ENCODE measurements at places on chromosomes 4 and X.

- DNase-seq, result no peak
Measured at GRCh38 chrX:8960957-8961468, 72.9 kb downstream of the FAM9B start.

GRCh38 chr4:100841911-100842310 lies 324.1 kb upstream of the EMCN start:
- no peak for DNase-seq

DNA sequence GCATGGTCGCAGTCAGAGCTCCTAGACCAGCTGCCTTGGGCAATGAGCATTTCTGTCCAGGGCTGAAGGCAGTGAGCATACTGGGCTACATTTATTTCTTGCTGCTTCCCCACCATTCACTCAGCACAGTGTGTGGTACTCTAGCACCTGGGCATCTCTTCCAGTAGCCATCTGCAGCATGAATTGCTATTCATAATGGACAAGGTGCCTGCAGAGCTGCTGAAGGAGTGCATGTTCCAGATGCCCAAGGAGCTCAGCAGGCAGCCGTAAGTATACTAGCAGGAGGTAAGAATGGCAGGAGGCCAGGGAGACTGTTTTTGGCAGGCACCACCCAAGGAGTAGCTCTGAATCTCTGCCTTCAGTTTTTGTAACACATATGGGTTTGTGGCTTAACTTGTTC lies 110.4 kb upstream of the RXFP1 start:
- no peak for DNase-seq

DNA sequence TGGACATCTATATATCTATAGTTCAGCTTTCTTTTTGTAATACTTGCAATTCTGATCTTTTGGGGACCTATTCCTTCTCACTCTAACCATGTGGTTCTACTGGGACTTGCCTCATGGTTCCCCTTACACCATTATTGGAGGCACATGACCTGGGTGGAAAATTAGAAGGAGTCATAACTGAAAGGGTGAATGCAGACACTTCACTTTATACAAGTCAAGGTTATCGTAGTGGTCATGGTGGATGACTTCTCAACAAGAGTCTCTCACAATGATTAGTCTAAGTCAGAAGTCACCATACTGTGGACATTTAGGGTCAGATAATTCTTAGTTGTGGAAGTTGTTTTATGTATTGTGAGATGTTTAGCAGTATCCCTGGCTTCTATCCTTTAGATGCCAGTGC lies 10.5 kb upstream of the EIF4E start:
- no peak for DNase-seq

DNA sequence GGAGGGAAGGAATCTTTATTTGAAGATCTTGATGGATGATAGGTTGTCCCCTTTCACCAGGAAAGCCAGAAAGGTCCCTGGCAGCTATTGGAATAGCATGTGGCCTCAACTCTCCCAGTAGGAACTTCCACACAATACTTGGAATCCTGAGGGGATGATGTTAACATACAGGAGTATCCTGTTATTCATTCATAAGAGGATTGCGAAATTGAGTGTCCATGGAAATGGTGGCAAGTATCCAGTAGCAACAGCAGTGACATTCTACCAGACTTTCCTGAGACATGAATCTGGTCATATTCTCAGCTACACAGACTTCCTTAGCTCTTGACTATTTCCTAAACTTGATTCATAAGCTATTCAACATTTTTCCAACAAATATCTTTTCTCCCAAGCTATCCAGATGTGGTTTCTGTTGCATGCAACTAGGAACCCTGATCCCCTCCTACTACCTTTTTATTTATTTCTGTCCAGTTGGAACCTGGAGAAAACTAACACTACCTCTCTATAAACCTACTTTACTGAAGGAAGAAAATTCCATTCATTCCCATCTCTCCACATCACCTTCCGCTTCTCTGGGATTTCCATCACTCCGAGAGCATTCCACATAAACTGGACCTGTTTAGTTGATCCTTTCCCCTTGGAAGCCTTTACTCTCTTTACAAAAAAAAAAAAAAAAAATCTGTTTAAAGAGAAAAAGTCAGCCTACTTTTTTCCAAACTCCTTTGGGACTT lies 101.8 kb downstream of the ANXA5 start:
- DNase-seq, result no peak

- DNase-seq, result no peak
Measured at GRCh38 chr4:81796790-81797528, 325.3 kb upstream of the RASGEF1B start.

DNA sequence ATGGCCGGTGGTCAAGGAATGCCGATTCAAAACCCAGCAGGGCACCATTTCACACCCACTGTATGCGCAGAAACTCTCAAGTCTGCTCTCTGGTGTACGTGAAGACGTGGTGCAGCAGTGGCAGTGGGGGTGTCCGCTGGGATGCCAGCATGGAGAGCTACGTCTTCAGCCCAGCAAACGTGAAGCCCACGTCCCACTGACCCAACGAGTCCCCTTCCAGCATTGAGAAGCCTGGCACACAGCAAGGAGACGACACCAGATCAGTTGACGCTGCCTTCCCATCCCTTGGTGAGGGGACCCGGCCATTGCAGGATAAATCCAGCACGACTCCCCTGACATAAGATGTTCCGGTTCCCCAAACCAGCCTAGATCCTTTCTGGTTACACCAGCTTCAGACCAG lies 2.2 kb upstream of the PLXNB3 start:
- no peak for DNase-seq

DNA sequence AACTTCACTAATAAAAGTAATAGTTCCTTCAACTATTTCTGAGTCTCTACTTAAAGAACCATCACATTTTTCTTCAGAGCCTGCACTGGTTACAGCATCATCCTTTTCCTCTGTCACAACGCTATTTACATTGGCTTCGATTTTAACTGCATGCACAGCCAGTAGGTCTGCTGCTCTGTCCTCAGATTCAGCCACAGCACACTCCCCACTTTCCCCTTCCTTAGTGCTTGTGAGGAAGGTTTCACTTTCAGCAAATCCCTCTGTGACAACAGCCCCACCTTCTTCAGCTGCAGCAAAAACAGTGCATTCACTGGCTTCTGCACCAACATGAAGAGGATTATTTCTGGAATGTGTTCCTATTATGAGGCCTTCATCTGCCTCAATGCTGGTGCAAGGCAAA lies 25.7 kb downstream of the BOD1L1 start:
- no peak for DNase-seq

DNA sequence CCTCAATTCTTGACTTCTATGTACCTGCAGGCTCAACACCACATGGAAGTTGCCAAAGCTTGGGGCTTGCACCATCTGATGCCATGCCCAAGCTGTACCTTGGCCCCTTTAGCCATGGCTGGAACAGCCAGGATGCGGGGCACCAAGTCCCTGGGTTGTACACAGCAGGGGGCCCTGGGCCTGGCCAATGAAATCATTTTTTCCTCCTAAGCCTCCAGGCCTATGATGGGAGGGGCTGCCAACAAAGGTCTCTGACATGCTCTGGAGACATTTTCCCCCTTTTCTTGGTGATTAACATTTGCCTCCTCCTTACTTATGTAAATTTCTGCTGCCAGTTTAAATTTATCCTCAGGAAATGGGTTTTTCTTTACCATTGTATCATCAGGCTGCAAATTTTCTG lies 1428.1 kb downstream of the C4orf33 start:
- DNase-seq, result no peak

- no peak for DNase-seq
Measured at GRCh38 chr4:23837371-23837770, 52.5 kb downstream of the PPARGC1A start.

- DNase-seq, result no peak
Measured at GRCh38 chr4:55186123-55186522, 60.7 kb upstream of the KDR start.

DNA sequence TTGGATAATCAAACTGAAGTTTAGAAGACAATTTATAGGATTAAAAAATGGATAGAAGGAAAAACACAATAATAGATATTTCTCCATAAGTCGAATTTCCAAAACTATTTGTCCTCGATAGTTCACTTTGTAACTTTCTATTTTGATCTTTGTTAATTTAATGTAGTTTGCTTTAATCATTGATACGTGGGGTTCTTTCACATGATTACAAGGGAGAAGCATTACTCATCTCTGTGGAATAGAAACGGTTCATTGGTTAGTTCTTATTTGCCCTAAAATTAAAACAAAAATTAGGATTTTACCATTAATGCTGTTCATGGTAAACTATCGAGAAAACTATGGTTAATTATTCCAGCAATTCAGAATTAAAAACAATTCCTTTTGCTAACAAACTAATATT lies 2.1 kb downstream of the TET2 start:
- no peak for DNase-seq

DNA sequence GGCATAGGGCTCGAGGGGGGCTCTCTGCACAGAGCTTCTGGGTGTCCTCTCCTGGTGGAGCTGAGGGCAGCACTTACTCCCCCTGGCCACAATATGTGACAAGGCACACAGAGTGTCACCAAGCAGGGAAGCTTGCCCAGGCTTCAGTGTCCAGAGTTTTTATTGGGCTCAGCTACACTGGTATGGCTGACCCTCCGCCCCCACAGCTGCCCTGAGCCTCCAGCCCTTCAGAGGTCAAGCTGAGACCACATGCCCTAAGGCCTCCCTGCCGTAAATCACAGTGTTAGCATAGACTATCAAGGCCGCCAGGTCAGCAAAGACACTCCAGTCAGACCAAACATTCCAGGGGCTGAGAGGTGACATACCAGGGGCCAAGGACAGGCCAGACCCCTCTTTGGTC lies 59.0 kb downstream of the EVC start:
- no peak for DNase-seq

- DNase-seq, result no peak
Measured at GRCh38 chrX:45006002-45006800, 133.2 kb downstream of the KDM6A start.

GRCh38 chr4:150079081-150079581 lies 886 bp downstream of the DCLK2 start:
- DNase-seq, result no peak

- no peak for DNase-seq
Measured at GRCh38 chrX:129654652-129655546, at the start of gene APLN. TSS of gene APLN (minus strand) at chrX:129654956. CDS start at chrX:129654630, 326 bp downstream.

- DNase-seq, result no peak
Measured at GRCh38 chr4:152247271-152247975, 288.5 kb downstream of the FBXW7 start.

DNA sequence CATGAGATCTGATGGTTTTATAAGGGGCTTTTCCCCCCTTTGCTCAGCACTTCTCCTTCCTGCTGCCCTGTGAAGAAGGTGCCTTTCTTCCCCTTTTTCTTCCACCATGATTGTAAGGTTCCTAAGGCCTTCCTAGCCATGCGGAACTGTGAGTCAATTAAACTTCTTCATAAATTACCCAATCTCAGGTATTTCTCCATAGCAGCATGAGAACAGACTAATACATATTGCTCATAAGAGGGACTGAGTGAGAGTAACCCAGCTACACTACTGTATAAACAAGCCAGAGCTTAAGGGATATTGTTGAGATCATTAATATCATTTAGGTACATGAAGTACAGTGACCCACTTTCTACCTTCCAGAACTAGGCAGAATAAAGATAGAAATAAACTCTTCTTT lies 102.9 kb downstream of the TEX13A start:
- DNase-seq, result no peak

GRCh38 chr4:109091727-109092409 lies 210.6 kb downstream of the COL25A1 start:
- no peak for DNase-seq

DNA sequence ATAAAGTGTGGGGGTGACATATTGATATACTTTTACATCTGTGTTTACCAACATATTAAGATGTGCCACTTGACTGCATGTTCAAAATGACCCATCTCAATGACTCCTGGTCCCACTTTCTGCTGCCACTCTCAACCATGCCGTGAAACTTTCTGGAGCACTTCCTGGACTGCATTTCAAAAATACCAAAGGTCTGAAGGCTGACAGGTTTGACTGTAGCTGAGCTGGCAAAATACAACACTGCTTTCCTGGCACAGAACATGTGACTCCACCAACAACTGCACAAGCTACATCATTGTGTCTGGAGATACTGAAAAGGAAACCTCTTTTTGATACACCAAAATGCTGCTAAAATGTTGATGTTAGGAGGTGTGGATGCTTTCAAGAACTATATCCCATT lies 184.8 kb downstream of the UNC5C start:
- DNase-seq, result no peak

GRCh38 chr4:71941001-71941400 lies 90.8 kb upstream of the NPFFR2 start:
- no peak for DNase-seq

- DNase-seq, result no peak
Measured at GRCh38 chrX:40166582-40166981, 68.8 kb upstream of the BCOR start.

DNA sequence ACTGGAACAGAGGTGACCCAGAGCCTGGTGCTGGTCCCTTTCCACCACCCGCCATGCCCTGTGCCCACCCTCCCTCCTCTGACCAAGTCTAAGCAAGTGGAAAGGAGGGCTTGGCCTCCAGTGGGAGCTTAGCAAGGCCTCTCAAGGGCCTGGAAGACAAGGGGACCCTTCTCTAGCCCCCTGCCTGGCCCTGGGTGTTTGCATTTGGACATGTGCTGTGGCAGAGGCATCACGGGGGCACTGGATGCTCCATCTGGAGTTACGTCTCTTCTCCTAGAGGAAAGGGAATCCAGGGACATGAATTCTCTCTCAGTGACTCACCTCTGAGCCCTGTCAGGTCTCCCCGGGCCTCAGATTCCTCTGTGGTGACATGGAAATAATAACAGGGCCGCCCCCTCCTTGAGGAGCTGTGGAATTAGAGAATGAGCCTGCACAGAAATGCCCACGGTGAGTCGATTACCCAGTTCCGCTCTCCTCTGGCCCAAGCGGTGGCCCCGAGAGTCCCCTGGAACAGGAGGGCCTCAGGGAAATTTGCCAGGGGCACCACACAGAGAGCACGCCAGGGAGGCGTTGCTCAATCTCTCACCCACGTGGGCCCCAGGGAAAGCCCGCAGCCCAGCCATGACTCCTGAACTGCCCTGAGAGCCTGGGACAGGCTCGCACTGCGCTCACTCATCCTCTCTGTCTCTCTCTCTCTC lies 189.6 kb downstream of the BCOR start:
- no peak for DNase-seq

GRCh38 chr4:181538431-181538830 lies 704.8 kb upstream of the TENM3 start:
- no peak for DNase-seq

DNA sequence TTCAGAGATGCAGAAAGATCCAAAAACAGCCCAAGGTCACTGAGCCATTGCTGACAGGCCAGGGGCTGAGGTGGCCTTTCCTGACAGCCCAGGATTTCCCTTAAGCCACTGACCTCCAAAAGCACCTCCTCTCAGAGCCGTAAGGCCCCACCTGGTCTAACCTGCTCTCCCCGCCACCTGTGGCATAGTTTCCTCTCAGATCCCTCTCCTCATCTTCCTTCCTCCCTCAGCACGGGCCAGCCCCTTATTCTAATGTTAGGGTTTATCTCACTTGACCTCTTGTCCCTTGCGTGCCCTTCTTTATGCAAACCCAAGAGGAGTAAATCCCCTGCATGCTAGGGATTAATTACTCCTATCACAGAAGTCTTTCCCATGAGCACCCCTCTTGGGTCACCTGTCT lies 113.0 kb downstream of the RBM47 start:
- DNase-seq, result no peak

DNA sequence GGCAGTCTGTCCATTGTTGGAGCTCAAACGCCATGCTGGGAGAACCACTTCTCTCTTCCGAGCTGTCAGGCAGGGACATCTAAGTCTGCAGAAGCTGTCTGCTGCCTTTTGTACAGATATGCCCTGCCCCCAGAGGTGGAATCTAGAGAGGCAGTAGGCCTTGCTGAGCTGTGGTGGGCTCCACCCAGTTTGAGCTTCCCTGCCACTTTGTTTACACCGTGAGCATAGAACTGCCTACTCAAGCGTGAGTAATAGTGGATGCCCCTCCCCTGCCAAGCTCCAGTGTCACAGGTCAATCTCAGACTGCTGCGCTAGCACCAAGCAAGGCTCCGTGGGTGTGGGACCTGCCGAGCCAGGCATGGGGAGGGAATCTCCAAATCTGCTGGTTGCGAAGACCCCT lies 145.7 kb downstream of the VSIG4 start:
- no peak for DNase-seq
